Activated CD4-positive, alpha-beta T cell treated with anti-CD3 and anti-CD28 coated beads, Interleukin-2, Interleukin-6, amounts not matched to agents 100 ng/mL and 50 ng/mL, durations not matched to agents 16 hours and 8 hours (primary cell): ENCODE measurements at places on chromosomes 11 and 22.

DNA sequence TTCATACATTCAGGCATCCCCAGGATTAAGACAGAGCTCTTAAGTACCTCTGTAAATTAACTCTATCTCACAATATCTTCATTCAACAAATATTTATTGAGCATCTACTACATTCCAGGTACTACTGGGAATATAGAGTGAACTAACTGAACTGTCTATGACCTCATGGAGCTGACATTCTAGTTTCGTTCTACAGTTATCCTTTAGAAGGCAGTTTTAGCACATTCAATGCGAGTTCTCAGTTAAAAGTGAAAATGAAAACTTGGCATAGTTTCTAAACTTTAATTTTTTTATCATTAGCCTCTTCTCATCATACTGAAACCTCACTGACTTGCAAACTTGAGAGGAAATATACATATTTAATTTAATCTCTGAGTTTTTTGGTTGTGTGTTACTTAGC, 10.7 kb upstream of the MS4A6E start:
- no peak for DNase-seq

DNA sequence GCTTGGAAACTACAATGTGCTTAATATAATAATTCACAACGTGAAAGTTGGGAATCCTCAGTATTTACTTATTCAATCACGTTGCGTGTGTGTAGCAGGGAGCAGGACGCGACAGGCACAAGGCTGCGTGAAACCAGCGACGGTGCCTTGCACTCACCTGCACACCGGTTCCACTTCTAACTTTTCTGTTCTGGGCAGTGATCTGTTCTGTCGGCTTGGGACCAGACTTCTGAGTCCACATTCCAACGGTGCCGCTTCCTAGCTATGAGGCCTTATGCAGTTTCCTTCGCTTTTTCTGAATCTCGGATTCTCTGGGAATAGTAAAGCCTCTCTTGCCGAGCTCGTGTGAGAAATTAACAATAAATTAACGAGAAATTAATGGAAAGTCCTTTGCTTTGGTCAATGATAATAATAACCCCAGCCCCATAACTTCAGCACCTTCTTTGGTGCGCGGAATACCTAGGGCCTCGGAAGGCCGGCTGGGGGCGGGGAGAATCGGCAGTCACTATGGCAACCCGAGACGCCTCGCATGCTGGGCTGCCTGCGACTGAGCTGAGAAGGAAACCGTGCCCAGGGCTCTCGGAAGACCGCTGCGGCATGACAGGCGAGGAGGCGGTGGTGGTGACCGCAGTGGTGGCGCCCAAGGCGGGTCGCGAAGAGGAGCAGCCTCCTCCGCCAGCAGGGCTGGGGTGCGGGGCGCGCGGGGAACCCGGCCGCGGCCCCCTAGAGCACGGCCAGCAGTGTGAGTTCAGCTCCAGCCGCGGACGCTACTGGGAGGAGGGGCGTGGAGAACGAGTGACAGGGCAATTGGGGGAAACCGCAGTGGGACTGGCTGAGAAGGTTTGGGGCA, at the start of gene C11orf97:
Gene C11orf97 (plus strand): TSS at position 530 of the 850 bp plus-strand sequence. CDS start 68 bp downstream, at position 598.
- peak; percentile 57 for DNase-seq

DNA sequence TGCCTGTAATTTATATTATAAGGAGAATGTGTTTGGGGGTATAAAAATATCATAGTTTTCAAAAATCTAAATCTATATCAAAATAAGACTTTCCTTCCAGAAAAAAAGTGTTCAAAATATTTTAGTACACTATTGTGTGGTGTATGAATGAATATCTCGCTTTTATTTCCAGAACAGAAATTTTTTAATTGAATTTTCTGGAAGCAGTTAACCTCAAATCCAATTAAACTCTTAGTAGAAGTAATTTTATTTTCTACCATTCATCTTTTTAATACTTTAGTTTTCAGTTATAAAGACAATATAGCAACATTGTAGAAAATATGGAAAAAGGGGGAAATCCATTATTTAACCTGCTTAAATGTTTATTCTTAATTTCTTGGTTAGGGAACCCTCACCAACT, 58.7 kb downstream of the ACER3 start:
- DNase-seq, result no peak

- peak; percentile 31 for DNase-seq
Measured at GRCh38 chr22:47043835-47044721, 281.6 kb downstream of the TBC1D22A start.

DNA sequence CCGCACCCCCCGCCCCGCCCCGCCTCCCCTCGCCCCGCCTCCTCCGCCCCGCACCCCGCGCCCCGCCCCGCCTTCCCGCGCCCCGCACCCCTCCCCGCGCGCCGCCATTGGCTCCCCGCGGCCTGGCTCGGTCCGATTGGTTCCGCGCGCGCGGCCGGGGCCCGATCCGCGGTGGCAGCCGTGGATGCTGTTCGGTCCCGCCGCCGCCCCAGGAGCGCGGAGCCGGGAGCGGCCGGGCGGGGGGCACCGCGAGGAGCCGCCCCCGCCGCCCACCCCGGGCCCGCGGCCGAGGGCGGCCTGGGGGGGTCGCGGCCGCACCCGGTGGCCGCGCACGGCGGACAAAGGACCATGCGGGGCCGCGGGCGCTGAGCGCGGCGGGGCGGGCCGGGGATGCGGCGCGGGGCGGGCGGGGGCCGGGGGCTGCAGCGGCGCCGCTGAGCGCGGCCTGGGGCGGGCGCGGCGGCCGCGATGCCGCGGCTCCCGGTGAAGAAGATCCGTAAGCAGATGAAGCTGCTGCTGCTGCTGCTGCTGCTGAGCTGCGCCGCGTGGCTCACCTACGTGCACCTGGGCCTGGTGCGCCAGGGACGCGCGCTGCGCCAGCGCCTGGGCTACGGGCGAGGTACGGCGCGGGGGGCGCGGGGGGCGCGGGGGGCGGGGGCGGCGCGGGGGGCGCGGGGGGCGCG, at the start of gene B4GALNT4:
Gene B4GALNT4 (plus strand): TSS at position 164 of the 683 bp plus-strand sequence. CDS start 305 bp downstream, at position 469.
- DNase-seq, result no peak

DNA sequence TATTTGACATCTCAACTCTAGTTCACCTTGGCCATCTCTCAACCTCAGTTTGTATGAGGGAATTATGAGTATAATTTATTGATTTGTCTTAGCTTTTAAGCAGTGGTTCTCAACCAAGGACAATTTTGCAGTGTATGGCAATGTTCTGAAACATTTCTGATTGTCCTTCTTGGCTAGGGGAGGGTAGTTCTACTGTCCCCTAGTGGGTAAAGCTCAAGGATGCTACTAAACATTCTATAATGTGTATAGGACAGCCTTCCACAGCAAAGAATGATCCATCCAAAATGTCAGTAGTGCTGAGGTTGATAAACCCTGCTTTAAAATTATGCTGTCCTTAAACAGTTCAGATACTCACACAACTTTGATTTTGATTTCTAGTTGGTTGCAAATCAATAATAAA, 78.1 kb upstream of the ALKBH3 start:
- DNase-seq, result no peak

GRCh38 chr11:62647609-62648005, 1.2 kb upstream of the GANAB start:
- no peak for DNase-seq
